NCI-H510A (cell line): ENCODE measurements at places on chromosomes 11 and 22.
A peak's percentile ranks its signal among the peaks of the same experiment; 100 is the strongest.

- peak; percentile 84 for DNase-seq
These were observed 48.2 kb downstream of the SGSM3 start for GRCh38 chr22:40418366-40419201.

GRCh38 chr11:3723014-3723708, 52.0 kb upstream of the CHRNA10 start:
- no peak for DNase-seq

DNA sequence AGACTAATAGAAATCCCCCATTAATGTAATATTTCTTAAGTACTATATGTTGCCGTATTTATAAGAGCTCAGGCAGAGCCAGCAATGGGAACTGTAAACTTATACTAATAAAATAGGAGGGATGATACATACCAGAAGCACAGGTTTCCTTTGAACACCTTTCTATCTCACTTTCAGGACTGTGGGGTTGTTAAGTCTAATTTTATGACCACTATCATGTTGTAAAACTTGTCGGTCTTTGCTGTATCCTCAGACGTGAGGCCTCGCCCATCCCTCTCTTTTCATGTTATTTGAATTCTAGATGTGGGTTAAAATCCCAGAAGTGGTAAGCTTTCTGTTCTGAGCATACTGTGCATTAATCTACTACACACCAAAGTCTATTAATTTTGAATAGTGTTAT, 1083.5 kb upstream of the TENM4 start:
- DNase-seq, result no peak

- DNase-seq, result no peak
These were observed 141.6 kb downstream of the SNX19 start for GRCh38 chr11:130774703-130775102.

DNA sequence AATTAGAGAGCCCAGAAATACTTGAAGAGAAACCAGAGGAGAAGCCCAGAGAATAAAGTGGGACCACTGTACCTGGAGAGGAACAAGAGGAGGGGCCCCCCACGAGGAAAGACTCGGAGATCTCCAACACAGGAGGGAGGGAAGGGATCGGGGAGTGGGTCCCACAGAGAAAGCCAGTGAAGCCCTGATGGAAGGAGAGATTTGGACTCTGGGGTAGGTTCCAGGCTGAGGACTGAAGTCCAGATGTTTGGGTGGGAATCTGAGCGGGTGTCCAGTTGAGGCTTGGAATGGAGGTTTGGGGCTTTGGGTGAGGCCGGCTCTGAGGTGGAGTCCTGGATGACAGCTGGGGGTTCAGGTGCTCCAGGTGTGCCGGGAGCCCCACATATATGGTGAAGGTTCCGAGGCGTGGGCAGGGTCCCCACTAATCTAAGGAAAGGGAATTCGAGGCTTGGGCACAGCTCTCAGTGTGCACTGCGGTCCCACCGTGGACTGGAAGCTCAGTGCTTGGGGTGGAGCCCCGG, 32.6 kb downstream of the PDE2A start:
- no peak for DNase-seq

DNA sequence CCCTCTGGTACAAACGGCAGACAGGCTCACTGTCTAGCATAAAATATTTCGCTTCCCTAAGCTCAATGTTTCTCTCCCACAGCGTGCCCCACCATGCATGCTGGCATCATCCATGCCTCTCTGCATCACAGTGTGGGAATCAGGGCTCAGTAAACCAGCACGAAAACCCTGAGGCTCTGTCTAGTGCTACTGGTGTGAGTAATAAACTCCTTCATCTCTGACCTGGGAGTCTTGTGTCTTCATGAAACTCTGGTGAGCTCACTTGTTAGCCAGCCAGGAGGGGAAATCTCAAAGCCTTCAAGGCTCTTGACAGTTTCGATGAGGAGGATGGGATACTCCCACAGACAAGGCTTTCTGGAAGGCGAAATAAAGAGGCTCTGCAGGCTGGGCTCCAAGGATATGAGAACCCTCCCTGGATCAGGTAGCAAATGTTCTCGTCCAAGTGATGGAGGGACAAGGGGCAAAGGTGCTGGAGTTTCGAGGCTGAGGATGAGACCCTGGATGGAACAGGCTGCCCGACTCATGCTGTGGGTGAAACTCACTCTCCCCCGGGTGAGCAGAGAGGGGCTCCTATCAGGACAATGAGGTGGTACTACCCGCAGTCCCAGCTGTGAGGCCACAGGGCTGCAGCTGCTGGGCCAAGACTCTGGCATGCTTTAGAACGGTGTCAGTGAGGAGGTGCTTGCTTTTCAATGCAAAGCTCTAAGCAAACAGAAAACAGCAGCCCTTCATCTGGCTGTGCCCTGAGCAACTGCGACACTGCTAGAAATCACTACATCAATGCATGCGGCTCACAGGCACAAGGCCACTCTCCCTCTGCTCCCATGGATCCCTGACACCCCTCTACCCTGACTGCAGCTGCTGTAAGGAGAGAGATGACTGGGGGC, 69.3 kb downstream of the SHANK2 start:
- DNase-seq, result peak; percentile 50

DNA sequence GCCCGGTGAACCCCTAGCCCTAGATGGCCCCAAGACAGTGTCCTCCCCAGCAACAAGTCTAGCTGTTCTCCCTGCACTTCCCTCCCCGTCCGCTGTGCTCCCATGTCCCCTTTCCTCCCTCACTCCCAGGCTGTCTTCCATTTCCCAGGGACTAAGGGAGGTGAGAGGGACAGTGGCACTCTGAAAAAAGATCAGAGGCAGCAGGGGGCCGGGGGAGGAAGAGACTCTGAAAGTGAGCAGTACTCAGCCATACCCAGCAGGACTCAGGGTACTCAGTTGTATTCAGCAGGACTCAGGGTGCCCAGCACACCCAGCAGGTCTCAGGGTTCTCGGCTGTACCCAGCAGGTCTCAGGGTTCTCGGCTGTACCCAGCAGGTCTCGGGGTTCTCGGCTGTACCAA, 48.4 kb upstream of the THY1 start:
- no peak for DNase-seq

GRCh38 chr22:47090591-47091245, 328.3 kb downstream of the TBC1D22A start:
- DNase-seq, result no peak

GRCh38 chr11:102430158-102430836, 22.3 kb downstream of the TMEM123 start:
- DNase-seq, result no peak

DNA sequence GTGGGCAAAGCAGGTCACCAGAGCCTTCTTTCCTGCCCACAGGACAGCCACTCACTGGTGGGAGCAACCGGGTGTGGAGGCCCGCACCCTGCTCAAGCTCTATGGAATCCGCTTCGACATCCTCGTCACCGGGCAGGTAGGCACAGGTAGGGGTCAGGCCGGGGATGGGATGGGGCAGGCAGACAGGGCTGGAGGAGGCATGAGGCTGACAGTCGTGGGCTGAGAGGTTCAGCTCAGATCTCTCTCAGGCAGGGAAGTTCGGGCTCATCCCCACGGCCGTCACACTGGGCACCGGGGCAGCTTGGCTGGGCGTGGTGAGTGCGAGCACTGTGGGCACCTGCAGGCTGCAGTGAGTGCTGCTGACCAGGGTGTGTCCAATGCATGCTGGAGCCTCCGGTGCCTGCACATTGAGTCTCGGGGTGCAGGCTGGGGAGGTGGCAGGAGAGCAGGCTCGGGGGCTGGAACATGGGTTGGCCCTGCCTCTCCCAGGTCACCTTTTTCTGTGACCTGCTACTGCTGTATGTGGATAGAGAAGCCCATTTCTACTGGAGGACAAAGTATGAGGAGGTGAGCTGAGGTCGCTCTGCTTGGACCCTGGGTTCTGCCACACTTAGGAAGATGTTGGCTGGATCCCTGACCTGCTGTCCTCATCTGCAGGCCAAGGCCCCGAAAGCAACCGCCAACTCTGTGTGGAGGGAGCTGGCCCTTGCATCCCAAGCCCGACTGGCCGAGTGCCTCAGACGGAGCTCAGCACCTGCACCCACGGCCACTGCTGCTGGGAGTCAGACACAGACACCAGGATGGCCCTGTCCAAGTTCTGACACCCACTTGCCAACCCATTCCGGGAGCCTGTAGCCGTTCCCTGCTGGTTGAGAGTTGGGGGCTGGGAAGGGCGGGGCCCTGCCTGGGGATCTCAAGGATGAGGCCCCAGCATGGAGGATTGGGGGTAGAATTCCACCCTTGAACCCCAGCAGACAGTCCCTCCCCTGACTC, 6.3 kb downstream of the SLC7A4 start:
- no peak for DNase-seq

DNA sequence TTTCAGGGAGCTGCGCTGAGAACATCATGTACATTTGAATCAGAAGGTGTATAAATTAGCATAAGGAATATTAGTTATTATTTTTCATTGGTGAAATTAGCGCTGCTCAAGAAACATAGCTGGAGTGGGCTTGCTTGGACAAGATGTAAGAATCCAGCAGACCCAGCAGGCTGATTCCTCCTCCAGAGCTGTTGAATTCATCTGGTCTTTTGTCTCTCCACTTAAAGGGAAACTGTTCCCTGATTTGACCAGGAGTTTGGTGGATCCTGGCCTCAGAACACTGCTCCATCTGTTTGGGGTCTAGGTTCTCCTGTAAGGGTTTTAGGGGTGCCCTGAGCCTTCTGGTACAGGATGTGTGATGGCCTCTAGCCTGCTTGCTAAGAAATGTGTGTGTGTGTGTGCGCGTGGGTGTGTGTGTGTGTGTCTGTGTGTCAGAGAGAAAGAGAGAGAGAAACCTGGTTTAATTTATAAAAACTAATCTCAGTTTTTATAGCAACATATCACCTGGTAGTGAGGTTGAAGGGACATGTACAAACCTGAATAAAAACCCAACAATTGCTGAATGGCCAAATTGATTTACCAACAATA, 8.3 kb upstream of the SORL1 start:
- no peak for DNase-seq

DNA sequence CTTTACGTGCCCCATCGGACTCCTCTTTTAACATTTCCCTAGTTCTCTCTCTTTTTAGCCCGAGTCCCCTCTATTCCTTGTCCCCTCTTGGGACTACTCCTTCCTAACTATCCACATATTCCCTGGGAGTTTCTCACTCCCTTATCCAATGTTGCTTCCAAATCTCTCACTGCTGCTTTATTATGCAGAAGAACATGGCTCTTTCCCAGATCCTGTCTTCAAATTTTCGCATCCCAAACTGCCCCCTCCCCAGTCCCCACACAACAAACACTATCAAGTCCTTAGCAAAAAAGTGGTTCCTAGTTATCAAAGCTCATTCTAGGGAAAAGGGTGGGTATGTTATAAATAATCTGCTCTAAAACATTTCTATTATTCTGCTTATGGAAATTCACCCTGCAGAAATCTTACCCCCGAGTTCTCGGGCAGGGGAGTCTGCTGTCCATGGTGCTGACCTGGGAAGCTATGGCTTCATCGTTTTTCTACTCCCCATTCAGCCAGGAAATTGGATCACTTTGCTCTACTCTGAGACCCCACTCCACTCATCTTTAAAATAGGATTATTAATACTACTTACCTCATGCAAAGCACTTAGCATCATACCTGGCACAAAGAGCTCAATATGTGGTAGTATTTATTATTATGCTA, 393.5 kb downstream of the BUD13 start:
- no peak for DNase-seq

GRCh38 chr22:19599626-19600243, 75.5 kb upstream of the CLDN5 start:
- DNase-seq, result no peak

- DNase-seq, result no peak
These were observed 866.8 kb upstream of the TENM4 start for GRCh38 chr11:80307676-80308075.

- DNase-seq, result no peak
These were observed 207.9 kb downstream of the SOX6 start for GRCh38 chr11:16148301-16148931.
